ENCODE measurements at places on chromosomes 4 and X.

GRCh38 chr4:83331956-83332355 lies 2.7 kb downstream of the HPSE start:
- DNase-seq = no peak

DNA sequence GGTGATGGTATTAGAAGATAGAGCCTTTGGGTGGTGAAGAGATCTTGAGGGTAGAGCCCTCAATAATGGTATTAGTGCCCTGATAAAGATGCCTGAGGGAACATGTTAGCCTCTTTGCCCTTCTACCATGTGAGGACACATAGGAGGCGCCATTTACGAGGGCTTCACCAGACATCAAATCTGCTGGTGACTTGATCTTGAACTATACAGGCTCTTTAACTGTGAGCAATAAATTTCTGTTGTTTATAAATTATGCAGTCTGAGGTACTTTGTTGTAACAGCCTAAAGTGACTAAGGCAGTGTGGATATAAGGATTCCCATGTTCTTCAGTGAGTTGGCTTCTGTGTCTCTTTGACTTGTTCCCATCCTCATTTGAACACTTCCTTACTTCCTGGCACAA lies 11.8 kb downstream of the MOB1B start:
- DNase-seq = no peak

GRCh38 chr4:171629182-171629581 lies 184.0 kb upstream of the GALNTL6 start:
- peak; percentile 18 for DNase-seq

- no peak for DNase-seq
Observed at GRCh38 chr4:1093391-1094335, 19.7 kb downstream of the RNF212 start.

- DNase-seq = no peak
Observed at GRCh38 chrX:119655125-119655524, 37.8 kb downstream of the SEPTIN6 start.

DNA sequence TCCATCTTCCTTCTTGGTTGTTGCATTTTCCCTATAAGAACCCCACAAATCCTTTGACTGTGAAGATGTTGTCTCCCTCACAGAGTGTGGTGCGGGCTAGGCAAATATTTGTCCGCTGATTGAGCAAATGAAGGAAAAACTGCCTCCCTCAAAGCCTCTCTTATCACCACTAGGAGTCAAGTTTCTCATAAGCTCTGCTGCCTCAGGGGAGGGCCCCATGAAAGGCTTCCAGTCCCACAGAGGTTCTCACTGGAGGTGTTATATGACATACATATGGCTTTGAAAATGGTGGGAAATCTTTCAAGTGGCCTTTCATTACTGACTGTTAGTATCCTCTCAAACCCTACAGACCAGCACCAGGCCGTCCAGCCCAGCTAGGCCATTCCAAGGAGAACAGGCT lies 9.3 kb downstream of the VGLL1 start:
- no peak for DNase-seq

GRCh38 chrX:132676561-132677186 lies 187.8 kb upstream of the MBNL3 start:
- no peak for DNase-seq

- DNase-seq = no peak
Observed at GRCh38 chr4:81954271-81954670, 419.5 kb downstream of the HNRNPD start.

- DNase-seq = no peak
Observed at GRCh38 chr4:70203601-70204000, 8.1 kb downstream of the ODAM start.

DNA sequence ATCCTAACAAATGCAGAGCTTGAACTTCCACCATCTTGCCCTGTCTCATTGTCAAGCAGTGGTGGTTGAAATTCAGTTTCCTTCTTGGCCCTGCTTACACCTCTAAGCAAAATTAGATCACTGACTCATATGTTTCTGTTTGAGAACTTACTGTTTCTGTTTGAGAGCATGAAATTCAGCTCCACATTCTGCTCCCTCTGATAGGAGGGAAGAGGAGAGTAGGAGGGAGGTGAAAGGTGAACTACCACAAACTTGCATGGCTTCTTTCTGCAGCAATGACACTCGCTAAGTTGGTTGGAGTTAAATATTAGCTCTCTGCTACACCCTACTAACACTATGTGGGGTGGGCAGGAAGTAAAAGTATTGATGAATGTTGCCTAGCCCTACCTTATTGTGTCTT lies 117.8 kb upstream of the EDA2R start:
- no peak for DNase-seq

GRCh38 chr4:170705907-170706306 lies 616.2 kb upstream of the AADAT start:
- DNase-seq = no peak

- DNase-seq = no peak
Observed at GRCh38 chr4:37082912-37083311, 161.6 kb upstream of the NWD2 start.

DNA sequence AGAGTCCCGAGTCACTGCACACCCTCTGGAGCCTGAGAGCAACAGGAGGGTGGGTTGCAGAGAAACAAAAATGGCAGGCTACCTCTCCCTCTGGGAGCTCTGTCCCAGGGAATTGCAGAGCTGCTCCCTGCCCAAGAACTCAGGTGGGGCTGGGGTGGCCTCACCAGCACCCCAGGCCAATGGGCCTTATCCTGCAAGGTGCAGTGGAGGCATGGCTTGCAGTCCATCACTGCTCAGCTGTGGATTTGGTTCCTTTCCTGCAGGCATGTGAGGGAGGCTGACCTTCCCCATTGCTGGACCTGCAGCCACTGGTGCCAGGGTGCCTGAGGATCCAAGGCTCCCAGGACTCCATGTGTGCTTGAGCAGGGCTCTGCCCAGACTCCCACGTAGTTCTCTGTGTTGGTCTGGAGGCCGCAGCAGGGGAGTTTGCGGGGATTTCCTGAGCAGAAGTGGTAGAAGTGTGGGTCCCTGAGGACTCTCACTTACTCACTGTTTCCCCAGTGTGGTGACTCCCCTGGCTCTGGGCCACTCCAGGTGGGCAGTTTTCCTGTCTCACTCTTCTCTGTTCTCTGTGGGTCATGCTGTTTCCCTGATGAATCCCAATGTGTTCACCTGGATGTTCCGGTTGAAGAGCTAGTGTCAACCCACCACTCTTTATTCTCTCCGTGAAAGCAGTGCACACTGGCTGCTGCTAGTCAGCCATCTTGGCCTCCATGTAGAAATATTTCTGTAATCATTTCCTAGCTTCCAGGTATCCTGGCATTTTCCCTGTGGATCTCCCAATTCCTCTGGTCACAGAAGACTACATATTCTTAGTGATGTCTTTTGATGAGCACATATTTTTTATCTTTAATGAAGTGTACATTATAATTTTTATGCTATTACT lies 82.3 kb downstream of the ARHGAP24 start:
- no peak for DNase-seq

DNA sequence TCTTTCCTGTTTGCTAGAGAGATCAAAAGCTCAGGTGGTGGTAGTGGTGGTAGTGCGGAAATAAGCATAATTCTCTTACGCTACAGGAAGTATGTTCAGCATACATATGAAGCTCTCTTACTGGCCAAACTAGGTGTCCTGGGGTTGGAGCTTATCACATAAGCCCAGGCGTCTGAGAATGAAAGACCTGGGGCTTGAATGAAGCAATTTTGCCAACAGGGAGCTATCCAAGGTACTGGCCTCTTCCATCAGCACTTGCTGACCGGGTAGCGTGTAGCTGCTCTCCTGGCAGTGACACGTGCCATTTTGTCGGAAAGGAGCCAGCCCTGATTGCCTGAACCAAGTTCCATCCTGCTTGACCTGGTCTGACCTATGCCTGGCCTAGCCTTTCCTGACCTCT lies 65.9 kb upstream of the HPF1 start:
- DNase-seq = no peak

DNA sequence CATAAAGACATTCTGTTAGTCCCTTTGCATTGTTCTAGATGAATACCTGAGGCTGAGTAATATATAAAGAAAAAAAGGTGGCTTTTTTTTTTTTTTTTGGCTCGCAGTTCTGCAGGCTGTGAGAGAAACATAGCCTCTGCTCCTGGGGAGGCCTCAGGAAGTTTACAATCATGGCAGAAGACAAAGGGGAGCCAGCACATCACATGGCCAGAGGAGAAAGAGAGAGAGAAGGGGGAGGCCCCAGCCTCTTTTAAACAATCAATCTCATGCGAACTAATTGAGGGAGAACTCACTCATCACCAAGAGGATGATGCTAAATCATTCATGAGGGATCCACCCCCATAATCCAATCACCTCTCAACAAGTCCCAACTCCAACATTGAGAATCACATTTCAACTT lies 364.0 kb upstream of the EPHA5 start:
- no peak for DNase-seq

- no peak for DNase-seq
Observed at GRCh38 chr4:17773135-17773698, 8.2 kb downstream of the FAM184B start.

DNA sequence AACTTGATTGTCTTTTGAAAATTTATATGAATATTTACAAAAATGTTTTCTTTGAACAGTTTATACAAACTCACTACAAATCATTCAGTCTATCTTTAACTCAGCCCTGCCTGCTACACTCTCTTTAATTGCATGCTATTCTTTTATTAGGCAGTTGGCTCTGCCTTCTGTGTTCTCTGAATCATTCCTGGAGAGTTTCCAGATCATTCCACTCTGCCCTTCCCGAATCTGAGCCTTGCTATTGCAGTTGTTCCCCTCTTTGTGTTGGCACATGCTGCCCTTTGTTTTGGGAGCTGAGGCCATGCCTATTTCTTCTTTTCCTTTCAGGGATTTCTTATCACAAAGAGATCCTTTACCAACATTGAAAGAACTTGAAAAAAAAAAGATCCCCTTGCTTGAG lies 8.7 kb upstream of the TECRL start:
- no peak for DNase-seq

- no peak for DNase-seq
Observed at GRCh38 chrX:98231003-98231402, 1347.3 kb downstream of the RPA4 start.

DNA sequence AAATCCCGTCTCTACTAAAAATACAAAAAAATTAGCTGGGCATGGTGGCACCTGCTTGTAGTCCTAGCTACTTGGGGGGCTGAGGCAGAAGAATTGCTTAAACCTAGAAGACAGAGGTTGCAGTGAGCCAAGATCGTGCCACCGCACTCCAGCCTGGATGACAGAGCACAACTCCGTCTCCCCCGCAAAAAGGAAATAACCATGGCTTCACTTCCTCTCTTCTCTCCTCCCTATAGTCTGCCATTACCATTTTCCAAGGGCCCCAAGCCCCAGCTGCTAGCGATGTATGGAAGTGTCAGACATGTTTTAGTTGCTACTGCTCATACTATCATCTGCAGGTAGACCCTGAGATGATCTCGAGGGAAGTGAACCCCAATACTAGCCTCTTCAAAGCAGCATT lies 177.3 kb upstream of the FAM9B start:
- DNase-seq = no peak

- DNase-seq = no peak
Observed at GRCh38 chr4:125676583-125676982, 361.8 kb downstream of the FAT4 start.

- DNase-seq = no peak
Observed at GRCh38 chr4:110122201-110122600, 76.2 kb downstream of the ELOVL6 start.

- DNase-seq = no peak
Observed at GRCh38 chrX:109384699-109385098, 97.2 kb downstream of the GUCY2F start.

- DNase-seq = no peak
Observed at GRCh38 chr4:56289934-56290333, 97.4 kb downstream of the AASDH start.

- DNase-seq = no peak
Observed at GRCh38 chr4:108546728-108547127, 73.6 kb upstream of the RPL34 start.

- DNase-seq = no peak
Observed at GRCh38 chr4:81039351-81039972, 9.0 kb downstream of the BMP3 start.

GRCh38 chr4:181517491-181517890 lies 725.7 kb upstream of the TENM3 start:
- no peak for DNase-seq

GRCh38 chr4:165328708-165329107 lies 1.2 kb downstream of the MSMO1 start:
- no peak for DNase-seq

DNA sequence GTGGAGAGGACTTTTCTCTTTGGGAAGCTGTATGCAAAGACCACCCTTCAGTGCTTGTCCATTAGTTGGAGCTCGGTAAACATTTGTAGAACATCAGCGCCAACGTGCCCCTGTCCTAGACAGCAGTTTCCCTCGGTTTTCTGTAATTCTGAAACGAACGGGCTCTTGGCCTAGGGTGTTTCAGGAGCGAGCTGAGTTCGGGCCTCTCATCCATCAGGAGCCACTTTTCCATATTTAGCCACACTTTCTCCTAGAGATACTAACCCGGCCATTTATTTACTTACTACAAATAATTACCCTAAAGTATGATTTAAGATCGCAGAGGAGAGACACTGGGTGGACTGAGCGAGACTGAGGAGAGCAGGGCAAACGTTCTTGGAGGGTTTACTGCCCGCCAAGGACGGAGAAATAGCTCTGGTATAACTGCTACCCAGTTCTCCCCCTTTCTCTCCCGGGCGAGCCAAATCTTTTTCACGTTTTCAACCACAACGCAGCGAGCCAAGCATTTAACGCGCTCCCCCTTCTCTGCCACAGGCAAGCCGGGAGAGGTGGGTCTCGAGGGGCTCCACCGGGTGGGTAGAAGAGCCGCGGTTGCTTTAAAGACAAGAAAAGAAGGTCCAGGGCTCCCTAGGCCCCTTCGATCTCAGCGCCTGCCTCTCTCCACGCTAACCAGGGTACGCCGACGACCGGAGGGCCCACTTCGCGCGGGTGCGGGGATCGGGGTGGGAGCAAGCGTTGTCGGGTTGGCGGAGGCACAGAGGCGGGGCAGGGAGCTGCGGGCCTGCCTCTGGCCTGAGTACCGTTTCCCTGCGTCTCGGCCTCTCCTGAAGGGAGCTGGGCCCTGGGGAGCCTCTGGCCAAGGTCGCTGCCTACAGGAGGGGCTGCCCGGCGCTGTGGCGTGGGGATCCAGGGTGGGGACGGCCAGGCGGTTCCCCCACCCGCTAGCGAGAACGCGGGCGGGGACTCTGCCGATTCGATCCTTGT lies 10.8 kb upstream of the PITX2 start:
- DNase-seq = no peak
